ENCODE measurements at places on chromosomes 5 and 9.

GRCh38 chr5:158995694-158996173, 104.0 kb downstream of the EBF1 start:
- DNase-seq: no peak

GRCh38 chr5:65771266-65771665, 49.3 kb downstream of the NLN start:
- no peak for DNase-seq

DNA sequence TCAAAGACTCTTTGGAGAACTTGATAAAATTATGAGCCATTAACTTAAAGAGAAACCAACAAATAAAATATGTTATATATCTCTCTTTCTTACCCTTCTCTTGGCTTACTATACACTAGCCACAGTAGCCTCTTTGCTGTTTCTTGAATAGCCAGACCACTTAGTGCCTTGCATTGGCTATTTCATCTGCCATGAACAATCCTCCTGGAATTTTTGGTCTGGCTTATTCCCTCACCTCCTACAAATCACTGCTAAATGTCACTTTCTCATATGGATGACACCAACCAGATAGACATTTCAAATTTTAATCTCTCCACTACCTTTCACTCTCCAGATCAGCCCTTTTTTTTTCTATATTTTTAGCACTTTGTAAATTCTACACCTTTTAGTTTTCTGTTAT, 1581.7 kb downstream of the EFNA5 start:
- no peak for DNase-seq

- DNase-seq: no peak
These were observed 676.5 kb downstream of the DMRTA1 start for GRCh38 chr9:23123048-23123632.

GRCh38 chr5:37206736-37207135, 42.4 kb downstream of the CPLANE1 start:
- no peak for DNase-seq

DNA sequence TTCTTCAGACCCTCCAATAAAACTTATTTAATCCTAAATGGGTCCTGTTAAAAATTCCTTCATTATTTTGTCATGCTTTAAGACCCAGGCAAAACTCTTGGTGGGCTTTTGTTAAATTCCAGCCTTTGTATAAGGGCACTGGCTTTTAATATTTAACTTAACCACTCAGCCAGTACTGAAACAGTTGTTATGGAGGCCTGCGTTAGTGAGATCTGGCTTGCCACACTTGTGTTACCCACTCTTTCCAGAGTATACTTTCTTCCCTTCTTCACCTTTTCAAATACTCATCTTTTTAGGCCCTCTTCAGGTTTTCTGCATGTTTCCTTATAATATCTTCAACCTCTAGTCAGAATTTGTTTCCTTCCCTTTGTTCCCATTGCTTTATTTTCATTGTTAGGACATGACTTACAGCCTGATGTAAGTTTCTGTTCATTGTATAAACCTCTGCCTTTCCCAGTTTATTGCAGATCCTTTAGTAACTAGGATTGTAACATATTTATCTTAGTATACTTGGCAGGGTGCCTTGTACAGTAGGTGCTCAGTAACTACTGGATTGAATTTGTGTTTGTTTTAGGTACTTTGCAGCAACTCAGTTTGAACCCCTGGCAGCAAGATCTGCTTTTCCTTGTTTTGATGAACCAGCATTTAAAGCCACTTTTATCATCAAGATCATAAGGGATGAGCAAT, 48.8 kb downstream of the LNPEP start:
- no peak for DNase-seq

DNA sequence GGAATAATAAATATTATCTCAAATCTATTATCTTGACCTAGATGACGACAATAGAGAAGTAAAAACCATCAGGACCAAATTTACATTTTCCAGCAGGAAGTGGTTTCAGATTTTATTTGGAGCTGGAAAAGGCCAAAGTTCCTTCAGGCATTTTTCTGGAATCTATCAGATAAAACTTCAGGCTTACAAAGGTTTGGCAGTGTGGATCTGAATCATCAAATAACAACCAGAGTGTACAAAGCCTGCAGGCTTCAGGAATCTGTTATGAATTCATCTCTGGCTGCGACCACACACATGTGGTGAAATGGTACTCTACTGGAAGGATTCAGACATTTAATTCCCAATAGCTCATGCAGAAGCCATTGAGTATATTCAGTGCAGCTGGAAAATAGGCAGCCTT, 726.4 kb upstream of the GRAMD2B start:
- DNase-seq: no peak

GRCh38 chr5:179306191-179307012, 38.9 kb downstream of the ADAMTS2 start:
- no peak for DNase-seq

DNA sequence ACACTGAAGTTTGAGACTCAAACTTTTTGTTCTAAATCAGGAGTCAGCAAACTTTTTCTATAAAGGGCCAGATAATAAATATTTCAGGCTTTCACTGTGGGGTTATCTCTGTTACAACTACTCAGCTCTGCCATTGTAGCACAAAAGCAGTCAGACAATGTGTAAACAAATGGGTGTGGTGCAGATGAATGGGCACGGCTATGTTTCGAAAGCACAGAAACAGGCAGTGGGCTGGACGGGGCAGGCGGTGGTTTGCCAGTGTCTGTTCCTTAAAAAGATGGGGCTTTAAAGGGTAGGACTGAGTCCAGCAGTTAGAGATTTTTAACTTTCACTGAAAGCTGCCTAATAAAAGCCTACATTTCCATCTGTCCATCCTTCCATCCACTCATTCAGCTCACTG, 48.9 kb downstream of the PFDN1 start:
- DNase-seq: no peak

DNA sequence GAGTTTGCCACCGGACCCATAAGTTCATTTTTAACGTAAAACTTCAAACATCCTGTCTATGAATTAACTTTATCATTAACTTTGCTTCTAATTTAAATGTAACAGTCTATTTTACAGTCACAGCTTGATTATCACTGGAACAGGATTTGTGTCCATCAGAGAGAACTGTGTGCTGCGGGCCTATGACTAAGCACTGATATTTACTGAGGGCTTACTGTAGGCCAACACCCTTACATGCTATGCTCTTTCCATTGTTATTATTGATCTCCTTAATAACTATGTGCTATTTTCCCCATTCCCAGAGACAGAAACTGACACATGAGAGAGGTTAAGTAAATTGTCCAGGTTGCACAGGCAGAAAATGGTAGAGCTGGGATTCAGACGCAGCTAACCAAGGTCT, 24.0 kb upstream of the GPR151 start:
- no peak for DNase-seq

DNA sequence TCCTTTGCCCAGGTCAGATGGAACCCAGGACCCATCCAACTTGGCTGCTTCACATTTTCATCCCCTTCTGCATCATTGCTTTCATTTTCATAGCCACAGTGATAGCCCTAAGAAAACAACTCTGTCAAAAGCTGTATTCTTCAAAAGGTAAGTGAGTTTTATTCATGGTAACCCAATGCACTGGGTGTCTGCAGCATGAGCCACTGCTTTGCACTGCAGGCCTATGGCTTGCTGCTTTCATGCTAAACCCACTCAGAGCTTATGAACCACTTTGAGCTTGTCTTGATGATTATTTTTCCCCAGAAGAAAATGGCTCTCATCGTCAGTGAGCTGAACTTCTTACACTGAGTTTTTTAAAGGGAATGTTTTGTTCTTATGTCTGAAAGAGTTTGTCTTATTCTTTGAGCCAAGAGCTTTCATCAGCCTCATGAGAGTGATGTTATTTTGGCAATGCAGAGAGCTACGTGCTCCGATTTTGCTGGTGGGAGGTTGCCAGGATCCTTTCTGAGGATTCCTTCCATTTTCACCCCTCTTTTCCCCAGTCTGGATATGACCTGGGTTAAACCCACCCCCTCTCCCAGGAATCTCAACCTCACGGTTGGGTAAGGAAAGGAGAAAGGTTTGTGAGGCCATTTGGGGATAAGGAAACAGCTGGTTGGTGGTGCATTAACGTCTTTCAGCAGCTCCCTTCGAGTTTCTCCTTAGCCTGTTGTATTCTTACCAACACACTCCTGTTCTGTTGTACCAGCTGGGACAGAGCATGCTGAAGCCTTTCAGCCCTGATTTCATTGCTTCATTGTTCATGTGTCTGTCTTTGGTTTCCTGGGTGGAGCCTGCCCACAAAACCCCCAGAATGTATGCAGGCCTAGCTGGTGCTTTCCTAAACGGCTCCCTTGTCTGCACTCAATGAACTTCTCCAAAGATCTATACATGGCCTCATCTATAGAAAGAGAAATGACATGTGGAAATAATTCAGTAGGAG, 47.6 kb downstream of the PDCD1LG2 start:
- no peak for DNase-seq

DNA sequence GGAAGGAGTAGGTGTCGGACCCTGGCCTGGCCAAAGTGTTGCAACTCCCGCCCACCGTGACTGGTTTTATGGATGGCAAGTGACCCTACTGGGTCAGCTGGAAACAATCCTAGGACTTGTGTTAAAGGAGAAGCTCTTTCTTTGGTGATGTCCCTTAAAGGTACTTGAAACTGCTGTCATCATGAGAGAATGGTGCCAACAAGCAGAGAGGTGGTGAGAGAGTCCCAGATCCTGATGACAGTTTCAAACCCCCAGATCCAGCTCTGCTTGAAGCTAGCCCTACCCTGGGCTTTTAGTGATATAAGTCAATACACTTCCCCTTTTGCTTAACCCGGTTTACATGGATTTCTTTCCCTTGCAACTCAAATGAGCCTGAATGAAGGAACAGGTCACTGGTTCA, 72.5 kb upstream of the UBTD2 start:
- DNase-seq: no peak

Data from stimulated activated CD4-positive, alpha-beta T cell treated with anti-CD3 and anti-CD28 coated beads, Interleukin-1b, Interleukin-23, amount 100 ng/mL, for 1 hour (primary cell).